HEK293T (cell line): ENCODE measurements at places on chromosomes 11 and 22.

- no peak for DNase-seq
These were observed 837 bp upstream of the PLAAT5 start for GRCh38 chr11:63491636-63492372.

GRCh38 chr11:28566339-28567089 is 458.3 kb downstream of the METTL15 start:
- DNase-seq = peak; percentile 9

DNA sequence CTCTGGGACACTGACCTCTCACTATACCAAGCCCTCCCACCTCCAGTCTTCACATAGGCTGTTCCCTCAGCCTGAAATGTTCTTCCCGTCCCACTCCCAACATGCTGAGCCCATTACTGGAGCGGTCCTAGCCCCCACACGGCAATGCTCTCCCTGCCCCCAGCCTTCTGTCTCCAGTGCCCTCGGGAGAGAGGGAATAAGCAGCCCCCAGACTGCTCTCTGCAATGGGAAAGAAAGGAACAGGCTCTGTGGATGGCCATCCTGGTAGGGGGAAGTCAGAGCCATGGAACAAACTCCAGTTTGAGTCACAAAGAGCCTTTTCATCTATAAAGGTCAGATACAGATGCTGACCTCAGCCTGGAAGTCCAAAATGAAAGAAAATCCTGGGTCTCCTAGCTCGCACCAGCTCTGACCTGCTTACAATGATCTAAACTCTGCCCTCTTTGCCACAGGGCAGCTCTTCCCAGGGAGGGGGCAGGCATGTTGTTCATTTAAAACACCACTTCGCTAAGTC is 62.6 kb downstream of the FLRT1 start:
- no peak for DNase-seq

DNA sequence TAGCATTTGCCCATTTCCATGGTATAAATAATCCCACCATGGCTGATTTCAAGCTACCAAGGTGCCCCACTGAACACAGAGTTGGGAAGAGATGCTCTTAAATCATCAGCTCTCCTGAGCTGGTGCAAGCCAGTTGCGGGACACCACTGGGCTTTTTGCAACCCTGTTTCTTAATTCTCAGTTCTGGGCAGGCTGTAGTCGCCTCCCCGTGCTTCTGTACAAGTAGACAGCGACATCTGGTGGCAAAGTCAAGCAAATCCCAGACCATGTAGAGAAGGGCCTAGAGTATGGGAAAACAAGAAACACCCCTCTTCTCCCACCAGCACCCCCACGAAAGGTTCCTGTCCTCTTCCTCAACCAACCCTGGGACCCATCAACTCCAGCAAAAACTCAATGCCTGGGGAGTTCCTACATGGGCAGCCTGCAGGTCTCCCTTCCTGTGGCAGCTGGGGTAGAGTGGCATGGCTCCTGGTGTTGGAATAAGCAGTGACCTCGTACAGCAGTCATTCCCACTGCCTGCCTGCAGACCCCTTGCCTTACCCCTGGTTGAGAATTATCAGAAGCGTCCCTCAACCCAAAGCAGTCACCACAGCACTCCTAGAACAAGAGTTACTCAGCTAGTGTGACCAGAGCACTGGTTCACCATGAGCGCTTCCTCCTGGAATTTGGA is 68.4 kb downstream of the IGLL5 start:
- DNase-seq = peak; percentile 79

GRCh38 chr11:110335358-110335757 is 38.9 kb upstream of the RDX start:
- DNase-seq = no peak

- no peak for DNase-seq
These were observed 13.1 kb downstream of the RHOG start for GRCh38 chr11:3827434-3828186.

- DNase-seq = no peak
These were observed 2.9 kb upstream of the LMO1 start for GRCh38 chr11:8266246-8267241.

GRCh38 chr11:108622341-108622740 is 28.8 kb upstream of the EXPH5 start:
- no peak for DNase-seq

DNA sequence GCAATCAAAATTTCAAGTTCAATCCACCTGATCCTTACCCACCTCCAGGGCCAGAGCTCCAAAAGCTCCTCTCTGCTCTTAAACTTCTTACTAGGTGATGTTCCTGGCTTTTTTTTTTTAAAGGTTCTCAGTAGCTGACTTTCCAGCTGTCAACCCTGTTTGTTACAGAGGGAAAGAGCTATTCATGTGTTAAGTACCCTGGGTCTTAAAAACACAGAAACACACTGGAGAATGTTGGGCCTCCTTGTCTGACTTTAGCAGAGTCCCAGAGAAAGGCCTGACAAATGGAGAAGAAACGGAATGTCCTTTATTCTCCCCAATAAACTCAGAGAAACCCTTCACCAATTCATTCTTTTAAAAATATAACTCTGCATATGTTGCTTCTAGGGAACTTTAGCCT is 3.2 kb downstream of the LRRC4C start:
- DNase-seq = no peak

- DNase-seq = no peak
These were observed 99.8 kb downstream of the STIM1 start for GRCh38 chr11:3955299-3955665.

GRCh38 chr11:64970731-64971151 is 1.2 kb downstream of the MAJIN start:
- DNase-seq = no peak

DNA sequence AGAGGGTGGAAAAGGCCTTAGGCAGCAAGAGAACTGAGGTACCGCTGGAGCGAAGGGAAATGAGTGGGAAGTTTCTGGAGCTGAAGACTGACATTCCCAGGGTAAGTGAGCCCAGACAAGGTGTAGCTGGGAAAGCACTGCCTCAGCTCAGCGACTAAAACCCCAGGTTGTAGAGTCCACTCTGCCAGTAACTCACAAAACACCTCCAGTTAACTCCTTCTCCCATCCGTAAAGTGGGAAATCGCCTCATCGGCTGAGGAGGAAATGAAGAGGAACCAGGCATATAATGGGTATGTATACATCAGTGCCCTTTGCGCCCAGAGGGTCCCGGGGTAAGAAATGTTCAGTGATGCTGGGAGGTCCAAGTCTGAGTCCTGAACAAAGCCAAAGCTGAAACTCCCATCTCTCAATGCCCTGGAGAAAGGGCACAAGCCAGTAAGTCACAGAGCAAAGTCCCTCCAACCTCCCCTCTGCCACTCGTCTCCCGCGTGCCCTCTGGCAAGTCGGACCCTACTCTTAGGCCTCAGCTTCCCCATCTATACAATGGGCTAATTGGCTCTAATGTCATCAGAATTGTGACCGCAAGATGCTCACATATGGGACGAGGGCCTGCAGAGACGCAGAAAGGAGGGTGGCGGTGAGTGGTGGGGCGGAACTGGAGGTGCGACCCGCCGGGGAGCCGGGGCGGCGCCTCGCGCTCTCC is 588 bp downstream of the VPS37C start:
- no peak for DNase-seq

DNA sequence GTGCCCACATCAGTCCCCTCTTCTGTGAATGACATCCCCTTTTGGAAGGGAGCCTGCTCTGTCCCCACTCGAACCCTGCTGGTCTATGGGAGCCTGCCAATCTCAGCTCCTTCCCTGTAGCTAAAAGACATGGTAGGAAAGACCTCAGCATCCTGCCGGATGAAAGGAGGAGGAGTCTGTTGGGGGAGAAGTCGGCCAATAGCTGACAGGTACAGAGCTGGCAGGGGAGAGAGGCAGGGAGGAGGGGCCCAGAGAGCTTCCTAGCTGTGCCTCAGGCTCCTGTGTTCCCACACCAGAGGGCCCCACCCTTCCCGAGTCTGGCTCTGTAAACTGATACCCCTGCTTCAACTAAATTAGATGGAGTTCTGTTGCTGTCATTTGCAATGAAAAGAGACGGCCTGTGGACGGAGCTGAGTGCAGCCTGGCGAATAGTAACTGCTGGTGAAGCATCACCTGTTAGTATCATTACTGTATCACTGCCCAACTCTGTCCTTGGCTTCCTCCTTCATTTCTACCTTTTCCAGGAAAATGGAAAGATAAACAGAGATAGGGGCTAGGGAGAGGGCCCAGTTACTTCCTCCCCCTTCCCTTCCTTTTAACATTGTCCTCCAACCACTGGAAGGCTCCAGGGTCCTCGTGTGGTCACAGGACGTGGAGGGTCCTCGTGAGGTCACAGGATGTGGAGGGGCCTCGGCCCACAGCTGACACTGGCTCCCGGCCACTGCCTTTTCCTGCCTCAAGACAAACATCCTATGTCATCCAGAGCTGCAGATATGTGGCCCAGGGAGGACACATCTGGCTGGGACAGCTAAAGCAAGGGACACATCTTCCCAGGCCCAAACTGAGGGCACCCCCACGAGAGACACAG is 15.1 kb downstream of the FXYD6 start:
- peak; percentile 69 for DNase-seq

- DNase-seq = no peak
These were observed 70.8 kb upstream of the PITPNB start for GRCh38 chr22:27989758-27990450.

DNA sequence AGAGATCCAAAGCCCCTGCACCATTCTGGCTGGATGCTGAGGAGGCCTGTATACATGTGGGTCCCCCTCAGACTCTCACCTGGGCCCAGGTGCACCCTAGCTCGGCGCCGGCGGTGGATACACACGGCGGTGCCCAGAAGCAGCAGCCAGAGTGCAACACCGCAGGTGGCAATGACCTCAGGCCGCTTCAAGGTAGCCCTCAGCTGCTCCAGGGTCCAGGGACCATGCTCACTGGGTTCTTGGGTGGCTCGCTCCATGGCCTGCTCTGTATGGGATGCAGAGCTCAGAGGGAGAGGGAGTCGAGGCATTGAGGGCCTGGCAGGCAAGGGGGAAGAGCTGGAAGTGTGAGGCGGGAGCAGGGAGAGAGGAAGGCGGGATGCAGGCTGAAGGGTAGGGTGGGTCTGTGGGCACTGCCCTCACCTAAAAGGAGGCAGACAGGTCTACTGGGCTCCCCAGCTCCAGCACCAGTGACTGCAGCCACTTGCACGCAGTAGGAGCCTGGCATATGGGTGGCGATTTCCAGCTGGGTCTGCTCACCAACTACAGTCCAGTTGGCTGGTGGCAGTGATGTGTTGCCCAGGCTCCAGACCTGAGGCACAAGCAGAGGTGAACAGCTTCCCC is 3.8 kb downstream of the ROBO4 start:
- DNase-seq = no peak

GRCh38 chr11:1404461-1405185 is 14.9 kb downstream of the BRSK2 start:
- DNase-seq = no peak

GRCh38 chr11:78011301-78011700 is 11.8 kb downstream of the KCTD14 start:
- DNase-seq = no peak

GRCh38 chr11:74288161-74288560 is 23.3 kb downstream of the P4HA3 start:
- DNase-seq = no peak

DNA sequence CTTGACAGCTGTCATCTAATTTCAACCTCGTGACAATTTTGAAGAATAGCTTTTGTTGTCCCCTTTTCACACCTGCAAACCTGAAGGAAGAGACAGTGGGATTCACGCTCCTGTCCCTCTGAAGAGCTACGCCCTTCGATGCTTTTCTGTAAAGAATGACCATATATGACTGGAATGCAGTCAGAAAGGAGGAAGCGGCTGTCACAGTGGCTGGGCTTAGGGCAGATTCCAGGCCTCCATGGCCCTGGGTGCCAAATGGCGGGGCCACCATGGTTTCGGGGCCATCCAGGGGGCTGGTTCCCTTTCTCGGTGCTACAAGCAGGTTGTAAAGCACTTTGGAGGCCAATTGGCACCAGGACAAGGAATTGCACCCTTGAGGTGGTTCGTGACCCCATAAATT is 22.2 kb upstream of the FGF19 start:
- no peak for DNase-seq

GRCh38 chr22:19122752-19123492 is 710 bp upstream of the DGCR2 start:
- peak; percentile 57 for DNase-seq

GRCh38 chr11:35021589-35021988 is 105.2 kb downstream of the PDHX start:
- DNase-seq = no peak

GRCh38 chr22:43017525-43018460 is 2.8 kb upstream of the PACSIN2 start:
- no peak for DNase-seq

DNA sequence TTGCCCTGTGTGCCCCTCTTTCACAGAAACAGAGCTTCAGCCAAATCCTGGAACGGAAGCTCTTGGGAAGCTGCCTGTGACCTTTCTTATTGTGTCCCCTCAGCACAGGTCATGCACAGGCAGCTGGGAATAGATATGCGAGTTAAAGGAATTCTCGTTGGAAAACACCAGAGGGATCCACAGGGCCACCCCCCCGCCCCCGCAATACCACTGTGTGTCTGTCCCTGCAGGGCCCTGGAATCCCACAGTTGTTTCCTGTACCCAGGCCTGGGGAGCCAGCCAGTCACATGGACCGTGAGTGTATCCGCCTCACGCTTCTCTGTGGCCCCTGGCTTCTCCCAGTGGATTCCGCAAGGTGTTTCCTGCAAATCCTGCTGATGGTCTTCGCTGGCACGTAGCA is 29.0 kb downstream of the TIMP3 start:
- no peak for DNase-seq

DNA sequence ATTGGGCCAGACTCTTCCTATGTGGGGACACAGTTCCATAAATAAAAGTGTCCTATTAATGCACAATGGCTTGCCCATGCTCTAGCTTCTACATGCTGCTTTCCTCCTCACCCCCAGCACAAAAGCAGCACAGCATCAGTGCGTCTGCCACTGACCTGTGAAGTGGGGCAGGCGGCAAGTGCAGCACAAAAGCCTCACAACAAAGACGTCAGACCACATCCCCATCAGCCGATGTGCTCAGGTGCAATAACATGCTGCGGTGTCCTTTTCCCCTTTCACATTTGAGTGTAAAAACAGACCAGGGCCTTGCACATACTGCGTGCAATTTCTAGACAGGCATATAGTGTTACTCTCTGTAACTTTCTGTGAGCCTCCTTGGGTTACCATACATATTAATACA is 12.8 kb downstream of the DKK3 start:
- DNase-seq = no peak

DNA sequence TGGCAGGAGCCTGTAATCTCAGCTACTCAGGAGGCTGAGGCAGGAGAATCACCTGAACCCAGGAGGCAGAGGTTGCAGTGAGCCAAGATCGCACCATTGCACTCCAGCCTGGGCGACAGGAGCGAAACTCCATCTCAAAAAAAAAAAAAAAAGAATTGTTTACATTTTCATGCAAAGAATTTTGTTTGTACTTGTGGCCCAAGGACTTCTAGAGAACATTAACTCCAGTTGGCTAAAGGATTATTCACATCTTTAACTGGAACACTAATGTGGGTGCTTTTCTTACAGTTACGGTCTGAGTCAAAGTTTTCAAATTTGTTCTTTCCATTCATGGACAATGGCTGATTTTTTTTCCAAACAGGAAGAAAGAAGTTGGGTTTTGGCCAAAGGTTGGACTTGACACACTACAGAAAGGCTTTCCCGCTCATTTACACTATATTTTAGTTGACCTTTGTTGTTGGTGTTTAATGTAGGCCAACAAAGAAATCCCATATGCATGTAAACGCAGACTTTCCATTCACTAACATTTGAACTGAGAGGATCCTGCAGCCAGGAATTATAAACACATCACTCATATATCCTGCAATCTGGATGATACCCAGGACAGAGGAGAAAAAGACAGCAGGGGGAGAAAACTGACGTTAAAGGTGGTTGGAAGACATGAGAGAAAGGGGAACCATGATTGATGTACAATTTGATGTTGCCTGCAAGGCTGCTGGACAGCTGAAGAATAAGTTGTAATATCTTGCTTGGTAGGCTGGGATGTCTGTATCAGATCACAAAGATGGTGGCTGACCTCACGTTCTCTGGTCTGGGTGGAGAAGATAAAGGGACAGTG is 13.1 kb downstream of the POU2AF1 start:
- DNase-seq = no peak

GRCh38 chr11:74278721-74279161 is 32.7 kb downstream of the P4HA3 start:
- DNase-seq = no peak
